ENCODE measurements at places on chromosomes 11 and 22.

- no peaks in the 10 kb centered on the region for H3K27me3 ChIP-seq
- peaks cover 60% of the 10 kb centered on the region for H3K4me1 ChIP-seq
- peaks cover 2% of the 10 kb centered on the region for H3K36me3 ChIP-seq
- H3K4me3 ChIP-seq = no peak overlapping the region
- peak overlapping the region; percentile 87 for H3K27ac ChIP-seq
Measured at GRCh38 chr11:102157219-102157618, 47.0 kb downstream of the YAP1 start.

DNA sequence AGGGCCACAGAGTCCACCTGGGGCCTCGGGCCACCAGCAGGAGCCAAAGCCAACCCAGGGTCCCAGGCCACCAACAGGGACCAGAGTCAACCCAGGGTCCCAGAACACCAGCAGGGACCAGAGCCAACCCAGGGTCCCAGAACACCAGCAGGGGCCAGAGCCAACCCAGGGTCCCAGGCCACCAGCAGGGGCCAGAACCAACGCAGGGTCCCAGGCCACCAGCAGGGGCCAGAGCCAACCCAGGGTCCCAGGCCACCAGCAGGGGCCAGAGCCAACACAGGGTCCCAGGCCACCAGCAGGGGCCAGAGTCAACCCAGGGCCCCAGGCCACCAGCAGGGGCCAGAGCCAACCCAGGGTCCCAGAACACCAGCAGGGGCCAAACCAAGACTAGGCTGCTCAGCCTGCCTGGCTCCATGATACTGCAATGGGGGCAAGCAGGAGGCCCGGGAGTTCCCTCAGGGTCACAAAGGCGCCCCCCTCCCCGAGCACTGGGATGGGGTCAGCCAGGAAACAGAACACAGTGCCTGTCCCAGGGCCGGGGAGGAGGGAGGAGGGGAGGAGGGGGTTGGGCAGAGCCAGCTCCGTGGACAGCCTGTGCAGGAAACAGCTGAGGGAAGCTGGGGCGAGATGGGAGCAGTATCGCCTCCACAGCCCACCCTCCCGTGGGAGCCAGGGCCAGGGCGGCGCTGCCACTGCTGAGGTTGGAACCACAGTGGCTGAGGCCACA is 62.0 kb upstream of the PRR5 start:
- H3K4me3 ChIP-seq = no peak overlapping the region
- H3K27ac ChIP-seq = no peak overlapping the region
- peaks cover 2% of the 10 kb centered on the region for H3K27me3 ChIP-seq
- no peak for DNase-seq

DNA sequence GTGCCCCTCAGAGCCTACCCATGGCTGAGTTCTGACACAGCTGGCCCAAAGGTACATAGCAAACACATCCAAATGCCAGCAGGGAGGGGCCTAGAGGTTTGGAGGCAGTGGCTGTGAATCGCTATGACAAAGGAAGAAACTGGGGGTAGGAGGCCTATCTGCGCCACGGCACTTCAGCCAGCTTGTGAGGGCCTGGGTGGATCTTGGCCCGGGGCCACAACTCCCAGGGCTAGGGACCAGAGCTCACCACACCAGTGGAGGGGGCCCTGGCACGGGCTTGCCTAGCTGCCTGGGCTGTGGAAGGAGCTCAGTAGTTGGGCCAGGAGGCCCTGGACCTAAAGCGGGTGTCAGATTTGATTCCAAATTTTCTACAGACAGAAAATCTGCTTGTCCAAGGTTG is 9.4 kb upstream of the NAP1L4 start:
- no peak overlapping the region for H3K27ac ChIP-seq
- H3K4me3 ChIP-seq = no peak overlapping the region
- no peak for DNase-seq
- H3K4me1 ChIP-seq = no peaks in the 10 kb centered on the region
- peaks cover 28% of the 10 kb centered on the region for H3K36me3 ChIP-seq

GRCh38 chr22:38713921-38714320 is 8.2 kb downstream of the GTPBP1 start:
- H3K27me3 ChIP-seq = no peaks in the 10 kb centered on the region
- H3K27ac ChIP-seq = no peak overlapping the region
- peaks cover 3% of the 10 kb centered on the region for H3K4me1 ChIP-seq

DNA sequence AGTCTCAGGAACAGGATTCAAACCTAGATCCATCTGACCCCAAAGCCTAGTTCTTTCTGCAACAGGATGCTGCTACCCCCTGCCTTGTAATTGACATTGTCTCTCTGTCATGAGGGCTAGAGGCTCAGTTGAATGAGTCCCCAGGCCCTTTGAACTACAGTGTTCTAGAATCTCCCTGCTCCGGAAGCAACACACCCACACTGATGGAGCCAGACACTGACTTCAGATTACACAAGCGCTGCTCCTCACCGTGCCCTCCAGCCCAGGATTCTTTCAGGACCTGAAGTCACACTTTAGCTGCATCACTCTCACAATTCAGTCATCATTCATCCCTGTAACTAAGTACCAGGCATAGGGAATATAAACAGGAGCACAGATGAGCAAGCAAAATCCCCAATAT is 69.6 kb downstream of the RAB30 start:
- peaks cover 25% of the 10 kb centered on the region for H3K4me1 ChIP-seq
- no peak overlapping the region for H3K27ac ChIP-seq
- no peak overlapping the region for H3K4me3 ChIP-seq

- no peaks in the 10 kb centered on the region for H3K27me3 ChIP-seq
Measured at GRCh38 chr22:37504964-37505363, 14.3 kb downstream of the CARD10 start.

GRCh38 chr11:92839450-92839849 is 130.0 kb upstream of the MTNR1B start:
- no peaks in the 10 kb centered on the region for H3K27me3 ChIP-seq
- H3K4me3 ChIP-seq = no peak overlapping the region
- H3K27ac ChIP-seq = no peak overlapping the region
- no peaks in the 10 kb centered on the region for H3K36me3 ChIP-seq
- DNase-seq = no peak

GRCh38 chr11:64760759-64761420 is 1.1 kb upstream of the PYGM start:
- H3K4me3 ChIP-seq = no peak overlapping the region
- no peaks in the 10 kb centered on the region for H3K27me3 ChIP-seq
- H3K27ac ChIP-seq = no peak overlapping the region
- no peak for DNase-seq

DNA sequence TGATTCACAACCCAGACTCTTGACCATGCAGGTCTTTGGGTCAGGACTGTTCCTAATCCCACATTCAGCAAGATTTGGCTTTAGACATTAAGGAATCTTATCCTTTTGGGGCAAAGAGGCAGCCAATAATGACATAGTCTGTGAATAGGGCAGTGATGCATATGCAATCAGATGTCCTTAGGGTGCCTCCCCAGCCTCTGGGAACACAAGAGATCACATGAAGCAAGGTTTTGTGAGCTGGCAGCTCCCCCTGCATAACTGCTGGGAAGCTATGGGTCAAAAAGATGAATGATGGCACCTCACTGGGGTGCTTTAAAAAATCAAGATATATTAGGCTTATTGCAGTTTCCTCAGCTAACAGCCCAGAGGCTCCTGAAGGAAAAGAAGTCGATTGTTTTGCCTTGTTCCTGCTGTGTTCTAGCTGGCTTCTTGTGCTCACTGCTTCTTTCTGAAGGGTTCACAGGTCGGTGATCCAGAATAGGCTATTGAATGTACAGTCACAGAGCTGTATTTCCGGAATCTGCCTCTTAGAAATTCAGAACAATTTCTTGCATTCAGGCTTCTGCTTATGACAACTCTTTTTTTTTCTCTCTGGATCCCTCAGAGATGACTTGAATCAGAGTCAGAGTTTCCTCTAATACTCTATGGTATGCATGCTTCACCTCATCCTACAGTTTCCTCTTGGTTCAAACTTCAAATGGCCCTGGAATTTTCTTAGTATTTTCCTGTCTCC is 31.7 kb downstream of the INSC start:
- H3K27ac ChIP-seq = no peak overlapping the region
- no peaks in the 10 kb centered on the region for H3K4me1 ChIP-seq
- H3K4me3 ChIP-seq = no peak overlapping the region
- no peaks in the 10 kb centered on the region for H3K36me3 ChIP-seq
- DNase-seq = no peak
- peaks cover 9% of the 10 kb centered on the region for H3K27me3 ChIP-seq

- H3K27me3 ChIP-seq = peaks cover 3% of the 10 kb centered on the region
- peaks cover 46% of the 10 kb centered on the region for H3K4me1 ChIP-seq
- peak; percentile 19 for DNase-seq
- H3K36me3 ChIP-seq = no peaks in the 10 kb centered on the region
Measured at GRCh38 chr22:25953919-25954318, 211.9 kb downstream of the MYO18B start.

DNA sequence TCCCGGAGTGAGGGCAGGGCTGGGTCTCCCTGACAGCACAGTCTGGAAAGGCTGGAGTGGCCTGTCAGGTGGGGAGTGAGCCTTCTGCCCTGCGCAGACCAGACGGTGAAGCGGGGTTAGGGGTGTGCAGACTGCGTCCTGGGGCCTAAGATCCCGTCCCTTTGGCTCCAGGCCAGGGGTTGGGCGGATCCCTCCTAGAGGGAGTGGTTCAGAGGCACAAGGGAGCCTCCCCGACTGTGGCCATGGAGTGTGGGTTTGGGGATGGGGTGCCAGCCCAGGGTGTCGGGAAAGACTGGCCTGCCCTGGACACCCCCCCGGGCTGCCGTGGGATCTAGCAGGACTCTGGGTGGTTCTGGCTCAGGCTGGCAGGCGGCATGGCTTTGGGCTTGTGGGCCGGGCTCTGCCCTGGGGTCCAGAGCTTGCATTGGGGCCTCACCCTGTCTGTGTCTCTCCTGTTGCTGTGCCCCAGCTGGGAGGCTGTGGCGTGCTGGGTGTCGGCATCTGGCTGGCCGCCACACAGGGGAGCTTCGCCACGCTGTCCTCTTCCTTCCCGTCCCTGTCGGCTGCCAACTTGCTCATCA is 19.5 kb downstream of the TSPAN4 start:
- H3K4me1 ChIP-seq = peaks cover 2% of the 10 kb centered on the region
- no peaks in the 10 kb centered on the region for H3K27me3 ChIP-seq
- no peaks in the 10 kb centered on the region for H3K36me3 ChIP-seq
- no peak for DNase-seq

GRCh38 chr11:10455637-10456487 is 798 bp downstream of the AMPD3 start:
- peaks cover 15% of the 10 kb centered on the region for H3K4me1 ChIP-seq
- peaks cover 6% of the 10 kb centered on the region for H3K27me3 ChIP-seq
- H3K4me3 ChIP-seq = peak overlapping the region; percentile 31
- DNase-seq = no peak
- no peaks in the 10 kb centered on the region for H3K36me3 ChIP-seq

DNA sequence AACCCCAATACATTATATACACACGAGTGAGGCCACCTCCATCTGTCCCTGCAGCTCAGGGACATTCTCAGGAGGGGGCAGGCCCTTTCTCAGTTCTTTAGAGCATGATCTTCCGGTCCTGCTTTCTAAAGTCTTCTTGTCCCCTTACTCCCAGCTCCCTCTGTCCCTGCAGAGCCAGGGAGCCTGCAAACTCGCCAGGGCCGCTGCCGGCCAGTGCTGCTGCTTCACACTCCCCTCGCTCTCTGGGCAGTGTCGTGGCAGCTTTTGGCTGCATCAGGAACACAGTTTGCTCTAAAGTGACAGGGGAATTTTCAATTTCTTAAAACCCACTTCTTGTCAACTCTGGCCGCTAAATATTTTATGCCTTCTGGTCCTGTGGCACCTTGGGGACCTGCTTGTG is 130.1 kb upstream of the NARS2 start:
- H3K4me1 ChIP-seq = no peaks in the 10 kb centered on the region
- H3K36me3 ChIP-seq = peaks cover 26% of the 10 kb centered on the region
- no peak overlapping the region for H3K4me3 ChIP-seq
- no peaks in the 10 kb centered on the region for H3K27me3 ChIP-seq

DNA sequence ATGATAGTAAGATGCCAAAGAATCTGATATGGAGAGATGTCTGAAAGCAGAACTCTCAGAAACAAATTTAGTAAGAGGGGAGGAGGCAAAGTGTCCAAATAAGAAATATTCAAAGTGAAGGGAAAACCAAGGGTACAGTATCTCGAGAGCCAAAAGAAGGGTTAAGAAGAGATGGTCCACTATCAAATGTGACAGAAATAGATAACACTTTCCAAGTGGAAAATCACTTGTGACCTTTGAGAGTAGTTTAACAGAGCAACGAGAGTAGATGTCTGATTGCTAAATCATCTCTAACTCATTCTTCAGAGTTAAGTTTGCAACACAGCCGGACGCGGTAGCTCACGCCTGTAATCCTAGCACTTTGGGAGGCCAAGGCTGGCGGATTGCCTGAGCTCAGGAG is 4.3 kb upstream of the BUD13 start:
- peaks cover 31% of the 10 kb centered on the region for H3K36me3 ChIP-seq
- H3K4me3 ChIP-seq = no peak overlapping the region
- no peak for DNase-seq
- peaks cover 14% of the 10 kb centered on the region for H3K4me1 ChIP-seq

DNA sequence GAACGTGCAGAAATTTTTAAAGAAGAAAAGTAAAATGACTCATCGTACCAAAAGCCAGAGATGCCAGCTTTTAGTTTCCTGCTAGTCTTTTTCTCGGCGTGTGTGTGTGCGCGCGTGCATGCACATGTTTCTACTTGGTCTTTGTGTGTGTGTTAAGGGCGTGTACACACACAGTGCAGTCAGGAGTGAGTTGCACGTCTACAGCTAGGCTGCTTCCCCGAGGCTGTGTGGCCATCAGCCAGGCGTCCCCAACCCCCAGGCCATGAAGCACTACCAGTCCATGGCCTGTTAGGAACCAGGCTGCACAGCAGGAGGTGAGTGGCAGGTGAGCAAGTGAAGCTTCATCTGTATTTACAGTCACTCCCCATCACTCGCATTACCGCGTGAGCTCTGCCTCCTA is 36.4 kb downstream of the KCNQ1 start:
- H3K36me3 ChIP-seq = peaks cover 2% of the 10 kb centered on the region
- H3K4me1 ChIP-seq = no peaks in the 10 kb centered on the region
- DNase-seq = no peak

DNA sequence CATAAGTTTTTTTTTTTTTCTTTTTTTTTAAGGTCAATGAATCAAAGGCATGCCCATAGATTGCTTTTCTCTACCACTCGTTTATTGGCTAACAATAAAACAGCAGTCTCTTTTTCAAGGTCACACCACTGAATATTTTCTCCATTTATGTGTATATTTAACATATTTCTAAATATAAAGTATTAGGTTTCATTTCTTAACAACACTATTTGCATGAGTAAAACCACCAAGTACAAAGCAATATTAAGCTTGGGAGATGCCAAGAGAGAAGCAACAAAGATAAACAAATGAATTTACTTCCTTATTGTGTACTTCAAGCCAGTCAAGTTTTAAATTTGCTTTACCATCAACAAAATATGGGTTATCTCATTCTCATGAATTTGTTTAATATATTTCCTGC is 708.9 kb upstream of the CCDC179 start:
- H3K27ac ChIP-seq = no peak overlapping the region
- H3K27me3 ChIP-seq = no peaks in the 10 kb centered on the region

GRCh38 chr22:48393885-48394284 is 1433.8 kb downstream of the BRD1 start:
- H3K27me3 ChIP-seq = peaks cover 93% of the 10 kb centered on the region
- H3K36me3 ChIP-seq = no peaks in the 10 kb centered on the region
- no peaks in the 10 kb centered on the region for H3K4me1 ChIP-seq
- H3K4me3 ChIP-seq = no peak overlapping the region
- DNase-seq = no peak
